ENCODE measurements at places on chromosomes 1 and 21. TPM values are rescaled to one million over a fixed set of nuclear protein-coding genes. Genes with fewer than 3 reads are reported as not detected.

DNA sequence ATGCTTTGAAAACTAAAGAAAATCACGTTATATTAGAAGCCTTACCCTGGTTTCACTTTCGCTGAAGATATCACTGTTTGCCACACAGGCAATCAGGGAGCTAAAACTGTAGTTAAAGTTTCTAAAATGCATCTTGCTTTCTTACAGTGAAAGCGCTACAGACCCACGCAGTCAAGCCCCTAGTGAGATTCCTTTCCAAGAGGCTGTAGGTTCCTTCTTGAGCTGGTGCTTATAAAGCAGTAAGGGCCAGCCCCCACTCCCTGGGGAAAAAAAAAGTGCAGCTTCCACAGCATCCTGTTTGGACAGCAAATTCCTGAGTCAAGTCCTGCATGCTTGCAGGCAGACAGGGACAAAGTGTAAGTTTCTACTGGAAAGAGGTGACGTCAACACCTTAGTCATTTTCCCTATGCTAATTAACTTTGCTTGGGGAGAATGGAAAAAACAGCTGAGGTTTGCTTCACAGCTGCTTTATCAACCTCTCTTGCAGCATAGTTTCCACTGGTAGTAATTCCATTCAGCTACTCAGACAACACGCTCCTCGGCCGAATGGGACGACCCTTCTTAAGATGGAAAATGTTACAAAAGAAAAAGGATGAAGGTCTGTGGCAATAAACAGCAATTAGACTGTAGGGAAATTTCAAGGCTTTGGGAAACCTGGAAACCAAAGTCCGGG, 14.7 kb upstream of the KCNE1 start:
- peak; percentile 100 for DNase-seq

DNA sequence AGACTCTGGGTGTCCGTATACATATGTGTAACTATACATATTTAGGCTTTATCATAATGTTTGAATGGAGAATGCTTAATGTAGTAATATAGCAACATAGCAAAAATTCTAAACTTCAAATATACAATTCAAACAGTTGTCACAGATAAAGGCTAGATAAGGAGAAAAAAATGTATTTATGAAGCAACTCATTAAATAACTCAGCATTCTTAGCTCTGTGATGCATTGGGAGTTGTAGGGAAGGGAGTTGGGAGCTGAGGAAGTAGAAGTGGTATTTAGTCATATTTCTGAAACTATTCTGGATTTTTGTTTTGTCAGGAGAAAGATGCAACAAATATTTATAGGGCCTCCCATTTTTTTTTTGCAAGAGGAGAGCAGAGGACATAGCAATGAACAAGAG, 197.8 kb downstream of the PBX1 start:
- no peak for DNase-seq

DNA sequence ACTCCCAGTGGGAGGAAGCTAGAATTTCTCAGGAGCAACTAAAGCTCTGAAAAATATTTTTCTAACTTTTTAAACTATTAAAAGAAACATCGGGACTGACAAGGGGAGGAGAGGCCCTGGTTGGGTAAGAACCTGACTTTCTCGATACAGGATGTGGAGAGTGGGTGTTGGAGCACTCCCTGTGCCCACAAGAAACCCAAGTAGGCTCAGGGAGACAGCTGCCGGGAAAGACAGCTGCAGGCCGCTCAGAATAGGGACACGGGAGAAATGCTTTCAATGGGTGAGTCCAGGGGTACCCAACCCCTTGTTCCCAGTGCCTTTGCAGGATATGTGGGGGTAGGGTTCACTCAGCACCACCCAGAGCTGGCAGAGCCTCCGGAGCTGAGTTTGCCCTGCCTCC, 43.6 kb downstream of the PLEKHA6 start:
- DNase-seq = peak; percentile 100

Gene CFAP141
- total RNA-seq = not detected

Gene AVPR1B
- not detected for total RNA-seq

Data from LHCN-M2 (cell line).